Left colon (tissue), 2 donors: ENCODE measurements at places on chromosomes 4 and X. TPM values are rescaled to one million over a fixed set of nuclear protein-coding genes. Genes with fewer than 3 reads are reported as not detected.

DNA sequence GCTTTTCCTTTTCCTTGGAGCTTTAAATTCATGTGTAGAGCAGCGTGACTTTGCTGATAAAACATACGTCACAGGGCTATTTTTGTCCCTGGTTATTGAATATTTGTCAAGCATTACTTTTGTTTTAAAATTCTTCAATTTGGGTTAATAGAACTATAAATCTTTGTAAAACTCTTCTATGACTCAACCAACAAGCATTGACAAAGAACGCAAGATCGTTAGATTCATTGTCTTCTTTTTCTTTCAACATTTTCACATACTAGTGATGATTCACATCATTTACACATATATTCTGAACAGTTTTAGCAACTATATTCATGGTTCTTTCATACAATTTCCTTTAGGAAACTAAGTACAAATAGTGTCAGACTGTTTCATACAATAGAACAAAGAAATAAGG lies 72.0 kb upstream of the GPM6A start:
- no peak for DNase-seq

DNA sequence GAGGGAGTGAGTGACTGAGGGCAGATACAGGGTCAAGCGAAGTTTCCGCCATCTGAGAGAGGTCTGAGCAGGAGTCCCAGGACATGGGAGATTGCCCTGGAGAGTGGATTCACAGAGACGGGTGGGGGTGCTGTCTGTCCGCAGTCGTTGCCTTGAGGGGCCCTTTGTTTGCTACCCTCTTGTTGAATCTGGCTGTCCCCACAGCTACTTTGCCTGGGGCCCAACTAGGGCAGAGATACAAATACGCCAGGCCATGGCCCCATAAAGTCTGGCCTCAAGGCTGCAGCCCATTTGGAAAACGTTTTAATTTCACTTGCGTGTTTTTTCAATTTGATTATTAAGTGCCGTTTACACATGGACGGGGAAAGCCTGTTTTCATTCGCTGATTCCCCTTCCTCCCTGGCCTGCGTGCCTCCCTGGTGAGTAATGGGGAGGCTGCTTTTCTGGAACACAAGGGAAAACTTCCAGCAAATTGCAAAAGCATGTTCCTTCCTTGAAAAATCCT lies 134.4 kb downstream of the SMIM20 start:
- no peak for DNase-seq

DNA sequence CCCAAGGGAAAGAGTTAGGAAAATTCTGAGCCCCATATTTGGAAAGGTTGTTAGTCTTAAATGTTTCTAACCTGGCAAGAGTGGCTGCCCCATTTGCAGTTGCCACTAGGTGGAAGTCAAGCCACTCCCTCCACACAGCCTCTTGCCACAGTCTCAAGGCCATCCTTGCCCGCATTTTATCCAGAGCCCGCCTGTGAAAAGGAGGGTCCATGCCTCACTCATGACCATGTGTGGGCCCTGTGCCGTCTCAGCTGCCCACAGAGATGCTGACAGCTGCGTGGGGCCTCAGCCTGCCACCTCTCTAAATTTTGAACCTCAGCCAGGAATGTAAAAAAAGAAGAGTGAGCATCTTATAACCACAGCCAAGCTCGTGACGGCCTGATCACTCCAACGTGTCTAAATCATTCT lies 201.5 kb upstream of the FAM241A start:
- DNase-seq: peak; percentile 33

The GPC3 gene
- 2.6 TPM for total RNA-seq

The AKAP4 gene
- total RNA-seq: not detected
